CD4-positive, alpha-beta memory T cell (primary cell): ENCODE measurements at places on chromosomes 6 and 20.

- DNase-seq = no peak
Measured at GRCh38 chr6:129744201-129744879, 34.4 kb upstream of the ARHGAP18 start.

DNA sequence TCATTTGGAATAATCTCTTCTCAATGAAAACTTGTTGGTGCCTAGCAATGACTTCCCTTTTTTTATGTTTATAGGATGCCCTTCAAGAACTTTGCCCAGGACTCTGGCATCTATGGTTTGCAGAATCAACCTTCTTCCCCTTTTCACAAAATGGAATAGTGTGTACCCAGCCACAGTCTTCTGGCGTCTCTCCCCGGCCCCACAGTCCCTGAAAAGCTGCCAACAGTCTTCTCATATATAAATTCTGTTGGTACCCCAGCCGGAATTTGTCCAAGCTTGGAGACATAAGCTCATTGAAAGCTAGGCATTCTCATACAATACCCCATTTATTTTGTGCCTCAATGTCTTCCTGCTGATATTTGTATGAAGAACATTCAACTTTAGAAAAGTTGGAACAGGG lies 26.4 kb upstream of the MCM3 start:
- no peak for DNase-seq

- no peak for DNase-seq
Measured at GRCh38 chr6:135481783-135482369, 15.7 kb downstream of the AHI1 start.

DNA sequence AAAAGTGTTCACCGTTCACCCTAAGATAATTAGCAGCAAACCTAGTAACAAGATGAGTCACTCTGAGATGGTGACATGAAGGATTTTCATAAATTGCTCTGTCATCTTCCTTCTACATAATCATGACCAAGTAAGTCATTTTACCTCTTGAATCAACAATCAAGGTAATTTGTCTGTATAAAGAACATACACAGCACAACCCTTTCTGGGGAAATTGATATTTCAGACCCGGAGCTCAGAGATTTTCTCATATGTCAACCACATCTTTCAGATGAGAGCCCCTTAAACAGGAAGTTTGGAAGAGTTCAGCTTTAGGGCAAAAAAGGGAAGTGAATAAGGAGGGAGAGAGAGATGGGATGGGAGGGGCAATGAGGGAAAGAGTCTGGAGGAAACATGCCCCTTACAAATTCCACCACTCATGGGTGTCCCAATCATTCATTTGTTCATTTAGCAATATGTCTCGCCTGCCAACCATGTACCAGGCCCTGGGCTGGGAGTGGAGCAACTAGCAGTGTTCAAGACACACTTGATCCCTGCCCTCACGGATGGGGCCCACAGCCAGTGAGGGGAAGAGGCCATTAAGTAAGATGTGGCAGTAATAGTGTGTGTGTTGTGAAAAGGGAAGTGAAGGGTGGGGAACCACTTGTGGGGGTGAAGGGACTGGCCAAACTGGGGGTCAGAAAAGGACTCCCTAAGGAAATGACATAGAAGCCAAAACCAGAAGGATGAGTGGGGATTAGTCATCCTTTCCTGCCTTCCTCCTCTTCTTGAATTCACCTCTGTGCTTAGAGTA lies 190.9 kb downstream of the MAFB start:
- no peak for DNase-seq

DNA sequence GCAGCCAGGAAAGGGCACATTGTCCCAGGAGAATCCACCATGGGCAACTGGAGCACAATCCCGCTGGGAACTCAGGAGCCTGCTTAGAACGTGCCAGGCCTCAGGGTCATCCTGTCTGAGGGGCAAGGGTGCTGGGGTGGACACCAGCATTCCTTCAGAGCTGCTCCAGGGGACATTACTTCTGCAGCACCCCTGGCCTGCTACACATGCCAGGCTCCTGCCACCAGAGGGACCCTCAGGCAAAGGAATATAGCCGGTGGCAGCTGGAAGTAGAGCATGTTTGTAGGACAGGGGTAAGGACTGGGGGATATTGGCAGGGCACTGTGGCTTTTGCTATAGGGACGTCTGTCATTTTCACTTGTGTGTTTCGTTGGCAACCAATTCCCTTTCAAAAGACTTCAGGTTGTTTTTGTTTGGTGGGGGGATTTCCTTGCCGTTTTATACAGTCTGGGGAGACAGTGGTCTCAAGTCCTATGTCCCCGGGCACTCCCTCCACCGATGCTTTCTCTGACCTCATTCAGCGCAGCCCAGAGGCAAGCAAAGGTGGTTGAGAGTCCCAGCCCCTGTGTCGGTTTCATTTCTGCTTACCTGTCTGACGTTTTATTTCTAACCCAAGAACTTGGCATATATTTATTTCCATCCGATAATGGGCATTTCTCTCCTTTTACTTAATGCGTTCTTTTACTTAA lies 130.8 kb downstream of the JPH2 start:
- DNase-seq = peak; percentile 57

- DNase-seq = no peak
Measured at GRCh38 chr6:136880748-136881460, 41.2 kb upstream of the SLC35D3 start.

DNA sequence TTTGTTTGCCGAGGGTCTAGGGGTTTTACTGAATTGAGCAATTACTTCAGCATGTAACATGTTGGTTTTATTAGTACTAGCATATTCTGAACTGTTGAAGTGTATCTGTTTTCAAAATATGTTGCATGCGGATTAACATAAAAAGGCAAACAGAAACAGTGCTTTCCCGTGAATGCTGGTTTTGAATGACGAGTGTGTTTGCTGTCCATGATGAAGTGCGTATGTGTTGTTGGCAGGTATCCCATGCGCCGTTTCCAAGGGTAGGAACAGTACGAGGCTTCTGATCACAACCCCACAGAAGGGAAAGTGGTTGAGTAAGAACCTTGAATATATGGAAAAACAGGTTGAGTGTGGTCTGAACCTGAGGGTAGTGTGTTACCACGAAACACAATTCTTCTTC lies 232.9 kb downstream of the SAMD5 start:
- no peak for DNase-seq

DNA sequence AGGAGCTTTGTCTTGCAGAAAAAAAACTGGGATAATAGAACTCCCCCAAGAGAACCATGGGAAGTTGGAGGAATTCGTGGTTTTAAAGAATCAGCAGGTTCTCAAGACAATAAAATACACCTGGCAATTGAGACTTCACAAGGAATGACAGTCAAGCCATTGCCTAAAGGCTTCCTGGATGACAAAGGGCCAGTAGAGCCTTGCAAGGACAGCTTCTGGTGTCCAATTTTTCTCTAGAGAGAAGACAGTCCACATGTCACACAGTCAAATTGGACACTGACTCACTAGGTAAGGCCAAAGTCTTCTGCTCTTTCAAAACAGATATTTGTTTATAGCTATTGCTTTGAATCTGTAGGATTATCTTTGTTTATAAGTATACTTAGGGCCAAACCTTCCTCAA lies 80.3 kb upstream of the BMP5 start:
- no peak for DNase-seq

DNA sequence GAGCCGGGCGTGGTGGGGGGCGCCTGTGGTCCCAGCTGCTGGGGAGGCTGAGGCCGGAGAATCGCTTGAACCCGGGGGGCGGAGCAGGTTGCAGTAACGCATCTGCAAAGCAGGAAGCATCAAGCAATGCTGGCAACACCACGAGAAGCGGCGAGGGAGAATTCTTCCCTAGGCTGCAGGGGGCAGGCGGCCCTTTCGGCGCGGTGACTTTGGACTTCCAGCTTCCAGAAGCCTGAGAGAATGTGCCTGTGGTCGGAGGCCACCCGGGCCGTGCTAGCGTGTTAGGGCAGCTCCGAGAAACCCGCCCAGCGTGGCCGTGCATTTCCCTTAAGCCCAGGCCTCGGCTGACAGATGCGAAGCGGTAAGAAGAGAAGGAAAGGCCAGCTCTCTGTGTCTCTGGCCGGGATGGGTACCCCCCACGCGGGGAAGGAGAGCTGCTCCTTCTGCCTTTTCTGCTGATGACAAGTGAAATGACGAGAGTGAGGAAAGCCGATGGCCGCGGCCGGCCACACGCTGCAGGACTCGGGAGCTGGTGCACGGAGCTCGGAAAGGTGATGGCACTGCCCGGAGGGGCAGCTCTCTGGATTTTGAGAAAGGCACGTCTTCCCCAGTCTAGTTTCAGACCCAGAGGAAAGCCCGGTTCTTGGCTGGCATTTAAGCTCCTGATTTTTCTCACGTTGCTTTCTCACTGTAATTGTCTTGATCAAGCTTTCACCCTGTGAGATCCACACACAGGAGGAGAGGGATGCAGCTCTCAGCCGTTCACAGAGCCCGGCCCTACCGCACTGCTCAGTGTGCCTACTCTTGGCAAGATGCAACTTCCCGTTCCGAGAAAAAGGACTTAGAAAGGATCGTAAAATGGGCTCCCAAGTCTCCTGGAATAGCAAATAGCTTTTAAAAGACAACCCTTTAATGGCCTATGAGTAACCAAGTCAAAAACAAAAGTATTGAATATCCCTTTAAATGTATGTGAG lies 68.3 kb upstream of the EXOC2 start:
- no peak for DNase-seq

GRCh38 chr6:140269591-140270165 lies 895.2 kb upstream of the CITED2 start:
- DNase-seq = no peak

DNA sequence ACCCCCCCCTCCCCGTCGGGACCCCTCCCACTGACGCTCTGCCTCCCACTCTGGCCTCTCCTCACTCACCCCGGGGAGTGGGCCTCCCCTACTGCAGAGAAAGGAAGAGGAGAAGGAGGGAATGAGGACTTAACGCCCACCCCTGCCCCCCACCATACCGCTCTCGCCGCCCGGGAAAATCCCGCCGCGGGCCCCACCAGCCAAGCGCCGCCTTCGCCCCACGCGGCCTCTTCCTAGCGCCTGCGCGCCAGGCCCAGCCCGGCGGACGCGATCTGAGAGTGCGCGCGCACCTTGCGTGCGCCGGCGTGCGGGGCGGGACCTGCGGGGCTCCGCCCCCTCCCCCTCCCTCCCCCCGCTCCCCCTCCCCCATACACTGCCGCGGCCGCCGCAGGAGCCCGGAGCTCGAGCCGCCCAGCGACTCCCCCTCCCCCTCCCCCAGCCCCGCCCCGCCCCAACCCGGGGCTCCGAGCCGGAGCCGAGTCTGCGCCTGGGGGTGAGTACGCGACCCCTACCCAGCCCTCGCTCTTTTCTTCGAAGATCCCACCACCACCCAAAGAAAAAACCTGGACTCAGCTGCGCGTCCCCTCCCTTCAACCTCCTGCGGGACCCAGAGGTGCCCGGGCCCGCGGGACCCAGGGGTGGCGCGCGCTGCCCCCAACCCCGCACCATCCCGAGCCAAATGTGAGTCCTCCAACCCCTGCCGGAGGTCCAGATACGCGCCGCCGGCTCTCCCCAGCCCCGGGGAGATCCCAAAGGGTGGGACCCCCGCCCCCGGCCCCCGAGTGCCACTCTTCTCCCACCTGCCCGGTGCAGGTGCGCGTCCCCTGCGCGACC lies at the start of the genes MRPL14 and TMEM63B:
Gene MRPL14 (minus strand): TSS at position 267 of the 834 bp plus-strand sequence. CDS start 10,841 bp downstream, outside the sequence.
Gene TMEM63B (plus strand): TSS at position 369 of the 834 bp plus-strand sequence. CDS start 7,031 bp downstream, outside the sequence.
- peak; percentile 89 for DNase-seq

DNA sequence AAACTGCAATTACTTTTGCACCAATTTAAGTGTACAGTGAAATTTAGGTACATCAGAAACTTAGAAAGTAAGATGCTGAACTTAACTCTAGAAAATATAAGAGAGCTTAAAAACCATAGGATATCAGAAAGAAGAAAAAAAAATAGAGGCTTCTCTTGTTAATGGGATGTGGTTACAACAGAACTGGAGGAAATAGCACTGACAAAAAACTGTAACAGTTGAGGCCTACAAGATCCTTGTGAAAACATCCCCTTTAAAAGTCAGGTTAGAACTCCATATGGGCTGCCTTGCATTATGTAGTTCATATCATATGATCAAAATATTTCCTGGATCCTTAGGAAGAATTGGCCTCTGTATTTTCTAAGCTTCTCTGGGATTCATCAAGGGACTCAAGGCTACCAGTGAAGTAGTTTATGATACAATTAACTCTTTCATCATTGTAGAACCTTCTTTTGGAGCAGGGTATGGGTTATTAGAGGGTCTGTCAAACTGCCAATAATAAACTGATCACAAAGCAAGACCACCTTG lies 24.8 kb downstream of the MTCL3 start:
- no peak for DNase-seq

GRCh38 chr20:51837436-51837835 lies 35.1 kb upstream of the SALL4 start:
- no peak for DNase-seq
